Stimulated activated CD4-positive, alpha-beta T cell treated with anti-CD3 and anti-CD28 coated beads, Interleukin-4, amount 100 ng/mL, for 1 hour (primary cell): ENCODE measurements at places on chromosomes 5 and 9.

- no peak for DNase-seq
These were observed 9.1 kb upstream of the RFK start for GRCh38 chr9:76403352-76403751.

DNA sequence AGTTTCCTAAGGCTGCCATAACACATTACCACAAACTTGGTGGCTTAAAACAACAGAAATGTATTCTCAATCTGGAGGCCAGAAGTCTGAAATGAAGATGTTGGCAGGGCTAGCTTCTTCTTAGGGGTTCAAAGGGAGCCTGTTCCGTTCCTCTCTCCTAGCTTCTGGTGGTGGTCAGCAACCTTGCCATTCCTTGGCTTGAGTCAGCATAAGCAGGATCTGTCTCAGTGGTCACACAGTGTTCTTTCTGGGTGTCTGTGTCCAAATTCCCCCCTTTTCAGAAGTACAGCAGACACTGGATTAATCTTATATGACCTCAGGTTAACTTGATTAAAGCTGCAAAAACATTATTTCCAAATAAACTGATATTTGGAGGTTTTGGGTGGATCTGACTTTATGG, 2.1 kb upstream of the OSMR start:
- no peak for DNase-seq

DNA sequence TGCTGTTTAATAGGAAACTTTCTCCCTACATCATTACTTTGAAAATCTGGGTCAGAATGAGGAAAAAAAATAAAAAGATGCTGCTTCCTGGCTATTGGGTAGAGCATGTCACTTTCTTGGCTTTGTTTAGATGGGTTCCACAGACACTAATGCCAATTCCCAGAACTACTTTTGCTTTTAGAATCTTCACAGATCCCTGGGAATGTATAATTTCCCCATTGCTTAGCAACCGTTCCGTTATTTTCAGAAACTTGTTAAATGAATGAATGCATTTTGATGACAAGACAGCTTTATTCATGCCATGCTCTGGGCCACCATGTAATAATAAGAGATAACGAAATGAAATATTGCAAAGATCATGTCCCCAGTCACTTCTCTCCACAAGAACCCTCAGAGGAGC, 126.5 kb upstream of the TRPC7 start:
- DNase-seq = no peak

GRCh38 chr9:21688108-21689102, 114.0 kb upstream of the MTAP start:
- DNase-seq = no peak

- no peak for DNase-seq
These were observed 835 bp downstream of the SRA1 start for GRCh38 chr5:140556438-140556837.

GRCh38 chr5:180974612-180975315, 13.9 kb upstream of the BTNL3 start:
- DNase-seq = no peak

DNA sequence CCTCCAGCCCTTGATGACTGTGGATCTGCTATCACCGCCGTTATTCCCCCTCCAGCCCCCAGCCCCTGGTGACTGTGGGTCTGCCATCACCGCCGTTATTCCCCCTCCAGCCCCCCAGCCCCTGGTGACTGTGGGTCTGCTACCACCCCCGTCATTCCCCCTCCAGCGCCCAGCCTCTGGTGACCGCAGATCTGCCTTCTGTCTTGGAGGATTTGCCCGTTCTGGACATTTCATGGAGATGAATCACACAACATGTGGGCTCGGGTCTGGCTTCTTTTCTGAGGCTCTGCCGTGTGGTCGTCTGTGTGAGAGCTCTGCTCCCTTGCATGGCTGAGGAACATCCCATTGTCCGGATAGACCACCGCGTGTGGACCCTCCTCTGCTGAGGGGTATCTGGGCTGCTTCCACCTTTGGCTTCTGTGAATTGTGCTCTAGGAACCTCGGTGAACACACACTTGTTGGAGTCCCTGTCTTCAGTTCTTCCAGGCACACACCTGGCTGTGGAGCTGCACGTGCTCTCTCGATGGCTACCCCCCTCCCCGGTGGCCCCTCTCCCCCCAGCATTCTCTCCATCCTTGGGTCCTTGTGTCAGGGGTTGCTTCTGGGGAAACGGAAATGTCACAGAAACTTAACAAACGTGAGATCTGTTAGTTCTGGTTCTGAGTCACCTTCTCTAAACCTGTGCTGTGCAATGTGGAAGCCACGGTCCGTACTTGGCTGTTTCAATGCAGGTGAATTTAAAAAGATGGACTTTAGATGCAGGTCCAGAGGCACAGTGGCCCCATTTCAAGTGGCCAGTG, 105.3 kb upstream of the COL5A1 start:
- DNase-seq = no peak

DNA sequence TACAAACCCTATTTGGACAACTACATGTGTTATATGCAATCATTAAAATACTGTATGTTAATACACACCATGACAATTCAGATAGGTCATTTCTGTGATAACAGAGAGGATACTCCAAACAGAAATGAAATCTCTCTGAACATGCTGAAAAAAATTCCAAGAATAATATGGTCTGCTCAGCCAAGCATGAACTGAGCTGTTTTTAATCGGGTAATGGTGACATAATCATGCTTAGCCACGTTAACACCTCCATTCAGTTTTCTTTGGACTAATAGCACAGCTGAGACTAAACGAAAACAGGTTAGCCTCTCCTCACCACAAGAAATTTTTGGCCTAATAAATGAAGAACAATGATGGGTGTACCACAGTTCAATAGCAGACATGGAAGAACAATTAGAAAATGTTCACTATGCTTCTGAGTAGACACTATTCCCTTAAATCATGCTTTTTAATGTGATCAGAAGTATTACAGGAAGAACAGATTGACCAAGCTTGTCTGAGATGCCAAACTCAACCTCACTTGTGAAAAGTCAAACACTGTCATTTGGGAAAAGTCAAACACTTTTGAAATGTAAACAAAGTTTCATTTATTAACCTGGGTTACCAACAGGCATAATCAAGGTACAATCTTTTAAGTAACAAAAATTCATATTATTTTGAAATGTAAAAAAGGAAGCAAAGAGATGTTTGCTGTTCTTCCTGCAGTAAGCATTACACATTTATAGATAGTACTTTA, 19.4 kb downstream of the RAB14 start:
- no peak for DNase-seq

DNA sequence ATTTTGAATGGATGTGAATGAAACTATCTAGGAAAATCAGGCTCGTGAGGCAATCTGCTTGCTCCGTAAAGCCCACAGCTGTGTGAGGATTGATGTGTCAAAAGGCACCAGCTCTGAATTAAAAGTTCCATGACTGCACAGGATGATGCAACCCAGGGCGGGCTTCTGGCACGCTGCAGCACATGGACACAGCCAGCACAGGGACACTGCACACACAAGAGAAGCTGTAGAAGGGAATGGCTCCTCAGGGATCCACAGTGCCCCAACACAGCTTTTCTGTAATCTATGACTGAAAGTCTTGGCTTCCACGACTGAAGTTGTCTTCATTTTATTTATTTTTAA, 151.0 kb downstream of the GCNT1 start:
- no peak for DNase-seq

- DNase-seq = no peak
These were observed 73.3 kb downstream of the TLE4 start for GRCh38 chr9:79645110-79645509.

DNA sequence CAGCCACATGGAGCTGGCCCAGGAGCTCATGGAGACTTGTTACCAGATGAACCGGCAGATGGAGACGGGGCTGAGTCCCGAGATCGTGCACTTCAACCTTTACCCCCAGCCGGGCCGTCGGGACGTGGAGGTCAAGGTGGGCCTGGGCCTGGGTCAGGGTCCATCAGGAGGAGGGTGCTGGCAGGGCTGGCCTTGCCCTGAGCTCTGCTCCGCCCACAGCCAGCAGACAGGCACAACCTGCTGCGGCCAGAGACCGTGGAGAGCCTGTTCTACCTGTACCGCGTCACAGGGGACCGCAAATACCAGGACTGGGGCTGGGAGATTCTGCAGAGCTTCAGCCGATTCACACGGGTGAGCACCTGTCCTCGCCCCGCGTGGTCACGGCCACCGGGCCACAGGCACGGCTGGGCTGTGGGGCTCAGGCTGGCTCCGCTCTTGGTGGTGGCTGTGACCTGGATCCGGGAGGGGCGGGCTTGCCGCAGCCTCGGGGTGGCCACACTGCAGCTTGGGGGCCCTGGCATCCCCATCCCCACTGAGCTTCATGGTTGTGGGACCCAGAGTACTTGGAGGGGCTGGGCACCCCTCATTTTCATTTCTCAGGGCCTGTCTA, 7.1 kb downstream of the DPP7 start:
- DNase-seq = no peak
